PC-9 (cell line): ENCODE measurements at places on chromosomes 2 and 18. TPM values are rescaled to one million over a fixed set of nuclear protein-coding genes. Genes with fewer than 3 reads are reported as not detected.

GRCh38 chr18:10055125-10055750, 141.4 kb downstream of the VAPA start:
- DNase-seq: no peak

GRCh38 chr2:234672498-234673150, 175.7 kb upstream of the ARL4C start:
- DNase-seq: no peak

- DNase-seq: no peak
These were observed 221.7 kb downstream of the PHLPP1 start for GRCh38 chr18:62937065-62937464.

GRCh38 chr2:105764059-105764458, 19.3 kb downstream of the NCK2 start:
- no peak for DNase-seq

- no peak for DNase-seq
These were observed 30.9 kb downstream of the OSR1 start for GRCh38 chr2:19327496-19327895.

DNA sequence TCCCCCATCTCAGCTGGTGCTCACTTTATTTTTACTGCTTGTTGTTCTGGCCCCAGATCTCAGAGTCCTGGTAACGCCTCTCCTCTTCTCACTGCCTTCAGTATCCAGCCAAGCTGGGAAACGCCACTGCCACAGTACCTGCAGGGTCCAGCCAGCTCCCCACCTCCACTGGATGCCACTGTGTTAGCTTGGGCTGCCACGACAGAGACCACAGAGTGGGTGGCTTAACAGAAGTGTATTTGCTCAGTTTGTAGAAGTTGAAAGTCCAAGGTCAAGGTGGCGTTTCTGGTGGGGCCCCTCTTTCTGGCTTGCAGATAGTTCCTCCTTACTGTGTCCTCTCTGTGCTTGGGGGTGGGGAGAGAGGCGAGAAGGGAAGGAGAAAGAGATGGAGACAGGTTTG, 107.1 kb downstream of the AGAP1 start:
- no peak for DNase-seq

DNA sequence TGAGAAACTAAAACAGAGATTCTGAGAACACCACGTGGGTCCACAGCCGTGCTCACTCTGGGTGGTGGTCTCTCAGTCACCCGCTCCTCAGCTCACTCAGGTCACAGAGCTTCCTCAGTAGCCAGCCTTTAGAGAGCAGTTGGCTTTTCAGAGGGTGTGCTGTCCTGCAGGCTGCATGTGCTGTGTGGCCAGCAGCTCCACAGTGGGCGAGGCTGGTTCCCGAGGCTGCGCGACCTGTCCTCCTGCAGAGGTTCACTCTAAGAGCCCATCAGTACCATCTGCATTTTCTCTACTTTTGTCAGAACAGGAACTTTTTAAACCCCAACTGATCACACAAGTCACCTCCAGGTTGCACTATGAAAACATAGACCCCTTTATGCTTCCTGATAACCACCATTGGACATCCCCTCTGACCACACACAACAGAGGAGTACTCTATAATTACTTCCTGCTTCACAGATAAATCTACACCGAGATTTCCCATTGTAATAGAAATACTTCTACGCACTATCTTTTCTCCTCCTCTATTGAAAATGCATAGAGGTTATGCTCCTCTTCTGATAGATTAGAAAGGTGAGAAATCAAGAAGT, 93.1 kb downstream of the GYPC start:
- no peak for DNase-seq

- no peak for DNase-seq
These were observed 88.9 kb downstream of the MBP start for GRCh38 chr18:77043541-77044280.

- no peak for DNase-seq
These were observed 40.0 kb downstream of the SLC40A1 start for GRCh38 chr2:189540551-189540950.

DNA sequence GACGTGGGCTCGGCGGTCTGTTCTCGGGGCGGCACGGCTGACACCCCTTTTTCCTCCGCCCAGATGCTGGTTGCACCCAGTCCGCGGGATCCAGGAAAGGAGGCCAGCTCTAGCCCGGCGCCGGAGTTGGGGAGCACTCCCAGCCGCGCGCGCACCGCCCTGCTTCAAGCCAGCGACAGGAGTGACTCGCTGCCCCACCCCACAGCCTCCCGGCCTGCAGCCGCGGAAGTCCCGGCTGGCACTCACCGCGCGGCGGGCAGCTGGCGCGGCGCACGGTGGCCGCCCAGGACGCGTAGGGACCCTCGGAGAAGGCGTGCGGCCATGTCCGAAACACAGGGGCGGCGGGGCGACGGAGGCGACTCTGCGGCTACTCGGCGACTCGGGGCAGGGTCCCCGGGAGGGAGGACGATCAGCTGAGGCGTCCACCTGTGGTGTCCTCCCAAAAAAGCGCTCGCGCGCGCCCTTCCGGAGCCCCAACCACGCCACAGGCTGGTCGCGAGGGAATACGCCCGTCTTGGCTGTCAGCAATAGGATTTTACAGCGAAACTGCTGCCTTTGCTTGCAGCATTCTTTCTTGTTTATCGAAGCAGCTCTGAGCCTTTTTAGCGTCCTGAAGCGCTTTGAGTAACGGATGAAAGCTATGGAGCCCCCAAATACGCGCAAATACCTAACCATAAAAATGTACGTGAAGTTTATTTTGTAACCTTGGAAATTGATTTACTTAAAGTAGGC, at the start of gene ACADL:
ACADL (minus strand) TSS at position 507 of the 732 bp plus-strand sequence; CDS start at position 323, 184 bp downstream.
- no peak for DNase-seq

DNA sequence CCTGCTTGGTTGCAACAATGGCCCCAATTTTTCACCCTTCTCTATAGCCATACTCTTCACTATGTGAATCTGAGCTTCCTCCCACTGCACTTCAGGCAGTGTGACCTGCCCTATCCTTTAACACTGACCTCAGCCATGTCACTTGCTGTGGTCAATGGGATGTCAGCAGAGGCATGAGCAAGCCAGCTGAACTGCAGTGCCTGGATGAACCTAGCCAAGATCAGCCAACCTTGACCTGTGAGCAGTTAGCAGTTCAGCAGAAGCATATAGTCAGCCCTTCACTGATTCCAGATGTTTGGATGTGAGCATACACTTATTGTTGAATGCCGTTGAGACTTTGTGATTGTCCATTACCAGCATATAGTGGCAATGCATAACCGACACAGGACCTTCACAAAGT, 63.4 kb upstream of the BOD1L2 start:
- DNase-seq: no peak

- DNase-seq: no peak
These were observed 29.6 kb downstream of the LPIN2 start for GRCh38 chr18:2983296-2983695.

DNA sequence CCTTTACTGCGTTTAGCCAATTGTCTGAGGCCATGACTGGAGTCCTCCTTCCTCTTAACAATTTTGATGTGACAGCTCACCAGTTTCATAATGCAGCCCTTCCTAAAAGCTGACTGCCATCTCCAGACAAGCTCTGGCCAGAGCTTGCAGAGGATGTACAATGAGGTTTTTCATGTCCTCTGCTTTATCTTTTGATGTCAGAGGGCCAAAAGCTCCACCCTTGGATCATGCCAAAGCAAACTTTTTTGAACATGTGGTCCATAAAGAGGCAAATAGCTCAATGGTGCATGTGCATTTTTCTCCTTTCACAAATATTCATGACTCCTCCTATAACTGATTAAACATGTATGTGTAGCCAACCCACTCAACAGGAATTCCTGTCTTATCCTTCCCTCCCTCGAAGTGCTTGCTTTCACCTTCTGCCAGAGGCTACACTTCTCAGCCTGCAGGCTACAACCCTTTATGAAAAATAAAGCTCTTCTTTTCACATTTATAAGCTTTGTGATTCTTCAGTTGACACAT, 266.2 kb downstream of the FBXO15 start:
- no peak for DNase-seq

DNA sequence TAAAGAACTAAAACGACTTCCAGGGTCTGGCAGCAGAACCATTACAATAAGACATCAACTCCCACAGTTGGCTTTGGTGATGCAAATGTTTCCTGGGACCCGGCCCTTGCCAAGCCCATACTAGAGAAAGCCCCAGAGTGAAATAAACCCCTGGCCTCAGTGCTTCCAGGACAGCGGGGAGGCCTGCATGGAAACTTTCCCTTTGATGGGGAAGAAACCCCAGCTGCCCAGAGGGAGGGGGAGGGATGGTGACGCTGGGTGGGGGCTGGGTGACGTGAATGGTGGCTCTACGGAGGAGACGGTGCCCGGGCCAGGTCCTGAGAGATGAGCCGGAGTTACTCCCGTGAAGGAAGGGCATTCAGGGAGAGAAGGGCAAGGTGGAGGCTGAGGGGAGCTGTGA, 27.5 kb downstream of the INHBB start:
- DNase-seq: no peak

GRCh38 chr2:99399063-99399462, 61.9 kb downstream of the EIF5B start:
- no peak for DNase-seq

GRCh38 chr2:33652830-33653229, 53.7 kb upstream of the FAM98A start:
- DNase-seq: no peak

DNA sequence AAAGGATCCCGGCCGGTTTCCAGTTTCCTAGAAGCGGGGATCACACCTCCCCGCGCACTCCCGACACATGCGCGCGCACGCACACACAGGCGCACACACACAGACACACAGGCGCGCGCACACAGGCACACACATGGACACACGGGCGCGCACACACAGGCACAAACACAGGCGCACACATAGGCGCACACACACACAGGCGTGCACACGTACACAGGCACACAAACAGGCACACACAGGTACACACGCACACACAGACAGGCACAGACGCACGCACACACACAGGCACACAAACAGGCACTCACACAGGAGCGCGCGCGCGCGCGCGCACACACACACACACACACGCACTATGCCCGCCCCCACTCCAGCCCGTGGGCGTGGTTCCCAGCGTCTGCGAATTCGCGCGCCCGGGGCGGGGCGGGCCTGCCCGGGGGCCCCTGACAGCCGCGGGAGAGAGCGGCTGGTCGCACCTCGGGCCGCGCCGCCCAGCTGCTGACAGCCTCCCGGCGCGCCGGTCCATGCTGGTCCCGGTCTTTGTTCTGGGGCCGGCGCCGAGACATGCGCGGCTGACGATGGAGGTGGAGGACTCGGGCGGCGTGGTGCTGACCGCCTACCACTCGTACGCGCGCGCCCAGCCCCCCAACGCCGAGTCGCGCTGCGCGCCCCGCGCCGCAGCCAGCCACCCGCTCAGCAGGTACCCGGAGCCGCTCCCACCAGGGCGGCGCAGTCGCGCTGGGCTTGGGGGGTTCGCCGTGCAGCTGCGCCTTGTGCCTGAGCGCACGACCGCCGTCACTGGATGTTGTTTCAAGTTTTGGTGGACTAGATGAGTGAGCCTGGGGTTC, at the start of gene ARHGAP28:
ARHGAP28 (plus strand) TSS at position 470 of the 845 bp plus-strand sequence; CDS start at position 576, 106 bp downstream.
- DNase-seq: peak; percentile 1

GRCh38 chr18:37663446-37663845, 97.8 kb upstream of the CELF4 start:
- DNase-seq: no peak

GRCh38 chr2:3633089-3633981, 24.7 kb upstream of the ALLC start:
- no peak for DNase-seq

GRCh38 chr2:3620834-3621233, 25.9 kb downstream of the COLEC11 start:
- DNase-seq: no peak

GRCh38 chr2:57448816-57449215, 597.8 kb upstream of the VRK2 start:
- DNase-seq: no peak

- no peak for DNase-seq
These were observed 16.3 kb downstream of the COL4A3 start for GRCh38 chr2:227180770-227181169.

DNA sequence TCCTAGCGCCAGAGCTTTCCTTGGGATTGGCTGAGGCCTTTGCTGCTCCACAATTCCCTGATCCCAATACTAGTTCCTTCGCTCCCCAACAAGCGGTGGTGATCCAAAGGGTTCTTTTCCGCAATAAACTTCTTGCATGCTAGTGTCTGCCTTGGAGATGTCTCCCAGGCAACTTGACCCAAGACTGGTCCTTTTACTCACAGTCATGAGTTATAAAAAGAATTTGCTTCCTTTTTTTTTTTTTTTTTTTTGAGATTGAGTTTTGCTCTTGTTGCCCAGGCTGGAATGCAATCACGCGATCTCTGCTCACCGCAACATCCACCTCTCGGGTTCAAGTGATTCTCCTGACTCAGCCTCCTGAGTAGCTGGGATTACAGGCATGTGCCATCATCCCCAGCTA, 89.8 kb upstream of the SP3 start:
- DNase-seq: no peak

- no peak for DNase-seq
These were observed 5.3 kb upstream of the PLEKHH2 start for GRCh38 chr2:43631618-43632317.

- no peak for DNase-seq
These were observed 127.1 kb downstream of the NCOA1 start for GRCh38 chr2:24618144-24618543.

DNA sequence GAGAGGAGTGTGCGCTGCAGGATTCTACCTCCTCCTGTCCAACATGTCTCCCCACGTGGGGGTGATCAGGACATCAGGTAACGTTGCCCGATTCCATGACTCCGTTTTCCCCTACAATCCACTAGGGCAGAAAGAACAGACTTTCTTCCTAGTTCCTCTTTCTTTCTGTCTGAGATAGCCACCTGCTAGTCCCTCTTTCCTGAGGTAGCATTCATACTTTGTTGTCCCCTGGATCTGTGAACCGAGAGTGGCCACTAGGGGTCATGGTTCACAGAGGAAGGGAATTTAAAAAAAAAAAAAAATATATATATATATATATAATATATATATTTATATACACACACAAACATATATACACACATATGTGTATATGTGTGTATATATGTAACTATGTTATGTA, 210.0 kb upstream of the ZNF521 start:
- DNase-seq: no peak

DNA sequence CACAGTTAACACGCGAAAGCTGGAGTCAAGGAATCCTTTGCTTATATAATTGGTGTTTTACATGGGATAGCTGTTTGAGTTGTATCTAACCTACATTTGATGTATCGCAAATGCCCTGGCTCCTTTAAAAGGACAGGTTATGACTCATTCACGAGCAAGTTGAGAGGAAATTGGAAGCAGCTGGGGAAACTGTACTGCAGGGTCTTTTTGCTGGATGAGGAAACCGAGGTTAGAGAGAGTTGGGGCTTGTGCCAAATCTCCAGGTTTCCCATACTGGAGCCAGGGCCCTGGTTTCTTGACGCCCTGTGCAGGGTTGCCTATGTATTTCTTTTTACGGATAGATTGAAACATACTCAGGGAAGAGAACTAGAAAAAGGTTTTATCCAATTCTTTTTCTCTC, 60.0 kb upstream of the SPTBN1 start:
- DNase-seq: no peak

KLHL41 gene
- not detected in 2 replicates for total RNA-seq

PAIP2B gene
- total RNA-seq: 5.4 and 6.1 TPM in 2 replicates

LRP2 gene
- not detected in 2 replicates for total RNA-seq

STAT4 gene
- total RNA-seq: 0.23 and 0.70 TPM in 2 replicates

CXCR1 gene
- total RNA-seq: not detected in 2 replicates

RELCH gene
- total RNA-seq: 19.6 and 20.1 TPM in 2 replicates

SERPINB4 gene
- total RNA-seq: not detected in 2 replicates

ZAP70 gene
- total RNA-seq: not detected in 2 replicates

COMMD1 gene
- 16.3 and 20.9 TPM in 2 replicates for total RNA-seq

RAD51AP2 gene
- total RNA-seq: not detected in 2 replicates

SERPINB13 gene
- not detected in 2 replicates for total RNA-seq

CNGA3 gene
- total RNA-seq: not detected in 2 replicates
